ENCODE measurements at places on chromosomes 5 and 9.
A peak's percentile ranks its signal among the peaks of the same experiment; 100 is the strongest.

GRCh38 chr5:76046741-76047140 is 36.4 kb upstream of the SV2C start:
- H3K4me3 ChIP-seq: no peak overlapping the region
- H3K4me1 ChIP-seq: no peaks in the 10 kb centered on the region
- no peak overlapping the region for H3K27ac ChIP-seq
- H3K36me3 ChIP-seq: no peaks in the 10 kb centered on the region
- no peak for DNase-seq
- H3K27me3 ChIP-seq: peaks cover 5% of the 10 kb centered on the region

- peaks cover 2% of the 10 kb centered on the region for H3K27me3 ChIP-seq
- DNase-seq: no peak
- peaks cover 3% of the 10 kb centered on the region for H3K4me1 ChIP-seq
- H3K27ac ChIP-seq: no peak overlapping the region
- no peak overlapping the region for H3K4me3 ChIP-seq
These were observed 6.4 kb downstream of the TPM2 start for GRCh38 chr9:35683323-35683722.

- H3K4me1 ChIP-seq: no peaks in the 10 kb centered on the region
- H3K27ac ChIP-seq: no peak overlapping the region
- no peak overlapping the region for H3K4me3 ChIP-seq
- no peak for DNase-seq
- H3K36me3 ChIP-seq: no peaks in the 10 kb centered on the region
These were observed 237.0 kb upstream of the GRAMD2B start for GRCh38 chr5:126186210-126186609.

GRCh38 chr9:121048618-121049017 is 1.5 kb downstream of the C5 start:
- no peak overlapping the region for H3K27ac ChIP-seq
- no peak for DNase-seq
- H3K27me3 ChIP-seq: peaks cover 8% of the 10 kb centered on the region
- no peaks in the 10 kb centered on the region for H3K4me1 ChIP-seq
- no peaks in the 10 kb centered on the region for H3K36me3 ChIP-seq

DNA sequence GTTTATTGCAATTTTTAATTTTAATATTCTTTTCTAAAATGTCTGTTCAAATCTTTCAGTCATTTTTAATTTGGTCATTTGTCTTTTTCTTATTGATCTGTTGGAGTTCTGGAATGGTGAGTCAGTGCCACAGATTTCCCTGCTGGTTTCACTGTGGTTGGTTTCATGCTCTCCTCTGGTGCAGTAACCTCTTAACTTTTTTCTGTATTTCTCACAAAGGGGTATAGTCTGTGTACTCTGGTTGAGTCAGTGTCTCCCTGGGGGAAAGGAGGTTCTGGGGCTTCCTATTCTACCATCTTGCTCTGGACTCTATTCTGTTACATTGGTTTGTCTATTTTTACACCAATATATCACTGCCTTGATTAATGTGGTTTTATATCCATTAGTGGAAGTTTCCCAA is 178.8 kb downstream of the CSNK1G3 start:
- DNase-seq: no peak
- no peaks in the 10 kb centered on the region for H3K36me3 ChIP-seq
- H3K27me3 ChIP-seq: no peaks in the 10 kb centered on the region
- no peak overlapping the region for H3K4me3 ChIP-seq
- no peak overlapping the region for H3K27ac ChIP-seq

GRCh38 chr9:130118841-130119518 is 53.2 kb upstream of the NCS1 start:
- H3K4me1 ChIP-seq: no peaks in the 10 kb centered on the region
- H3K27me3 ChIP-seq: no peaks in the 10 kb centered on the region
- no peak for DNase-seq
- H3K4me3 ChIP-seq: no peak overlapping the region
- peaks cover 23% of the 10 kb centered on the region for H3K36me3 ChIP-seq

- H3K4me3 ChIP-seq: no peak overlapping the region
- no peaks in the 10 kb centered on the region for H3K27me3 ChIP-seq
- DNase-seq: no peak
- no peaks in the 10 kb centered on the region for H3K4me1 ChIP-seq
- H3K27ac ChIP-seq: no peak overlapping the region
These were observed 131.1 kb downstream of the ADAMTSL1 start for GRCh38 chr9:18604767-18605730.

- no peak for DNase-seq
- no peaks in the 10 kb centered on the region for H3K27me3 ChIP-seq
- no peak overlapping the region for H3K4me3 ChIP-seq
- no peak overlapping the region for H3K27ac ChIP-seq
- H3K4me1 ChIP-seq: peaks cover 42% of the 10 kb centered on the region
These were observed 23.2 kb upstream of the TERT start for GRCh38 chr5:1317921-1318565.

- H3K27me3 ChIP-seq: no peaks in the 10 kb centered on the region
- no peaks in the 10 kb centered on the region for H3K36me3 ChIP-seq
- no peaks in the 10 kb centered on the region for H3K4me1 ChIP-seq
These were observed 82.6 kb downstream of the KIAA1958 start for GRCh38 chr9:112569186-112569585.

DNA sequence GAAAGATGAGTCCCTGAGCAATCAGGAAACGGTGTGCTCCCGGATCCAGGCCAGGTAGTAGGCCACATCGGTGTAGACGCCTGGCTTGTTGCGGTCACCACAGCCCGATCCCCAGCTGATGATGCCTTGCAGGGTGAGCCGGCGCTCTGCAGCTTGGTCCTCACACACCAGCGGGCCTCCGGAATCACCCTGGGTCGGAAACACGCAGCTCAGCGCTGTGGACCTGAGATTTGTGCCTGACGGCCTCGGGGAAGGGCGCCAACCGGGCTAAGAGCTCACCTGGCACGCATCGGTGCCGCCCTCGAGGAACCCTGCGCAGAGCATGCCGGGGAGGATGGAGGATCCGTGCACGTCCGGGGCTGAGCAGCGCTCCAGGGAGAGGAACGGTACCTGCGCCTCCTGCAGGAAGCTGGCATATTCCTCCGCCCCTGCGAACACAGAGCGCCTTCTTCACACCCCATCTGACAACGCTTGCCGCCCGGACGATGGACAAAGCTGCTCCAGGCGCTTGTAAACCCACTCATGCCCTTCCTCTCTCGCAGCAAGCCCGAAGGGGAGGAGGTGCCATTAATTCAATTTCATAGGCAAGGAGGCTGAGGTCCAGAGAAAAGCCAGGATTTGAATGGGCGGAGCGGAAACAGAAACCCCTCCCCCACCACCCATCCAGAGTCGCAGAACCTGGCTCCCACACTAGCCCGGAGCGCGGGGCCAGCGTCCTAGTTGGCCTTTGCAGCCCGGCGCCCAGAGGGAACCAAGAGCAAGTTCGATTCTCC is 2.0 kb upstream of the PFN3 start:
- DNase-seq: peak; percentile 55
- peak overlapping the region; percentile 79 for H3K4me3 ChIP-seq
- peaks cover 23% of the 10 kb centered on the region for H3K27me3 ChIP-seq

GRCh38 chr5:131511934-131512333 is 123.1 kb downstream of the RAPGEF6 start:
- no peaks in the 10 kb centered on the region for H3K27me3 ChIP-seq
- DNase-seq: no peak
- peaks cover 43% of the 10 kb centered on the region for H3K36me3 ChIP-seq
- H3K4me1 ChIP-seq: peaks cover 34% of the 10 kb centered on the region

GRCh38 chr9:14326264-14326826 is 12.4 kb upstream of the NFIB start:
- peaks cover 52% of the 10 kb centered on the region for H3K27me3 ChIP-seq
- peaks cover 3% of the 10 kb centered on the region for H3K36me3 ChIP-seq
- no peak overlapping the region for H3K27ac ChIP-seq
- H3K4me1 ChIP-seq: peaks cover 13% of the 10 kb centered on the region
- no peak for DNase-seq

- peak overlapping the region; percentile 87 for H3K27ac ChIP-seq
- peak; percentile 43 for DNase-seq
- no peaks in the 10 kb centered on the region for H3K27me3 ChIP-seq
- H3K36me3 ChIP-seq: peaks cover 53% of the 10 kb centered on the region
- H3K4me1 ChIP-seq: peaks cover 40% of the 10 kb centered on the region
- H3K4me3 ChIP-seq: peak overlapping the region; percentile 100
These were observed 572 bp downstream of the NR4A3 start for GRCh38 chr9:99822109-99822805.

- DNase-seq: no peak
- no peak overlapping the region for H3K27ac ChIP-seq
- H3K36me3 ChIP-seq: no peaks in the 10 kb centered on the region
- no peaks in the 10 kb centered on the region for H3K27me3 ChIP-seq
These were observed 551.0 kb upstream of the PTPRD start for GRCh38 chr9:11163843-11164242.

DNA sequence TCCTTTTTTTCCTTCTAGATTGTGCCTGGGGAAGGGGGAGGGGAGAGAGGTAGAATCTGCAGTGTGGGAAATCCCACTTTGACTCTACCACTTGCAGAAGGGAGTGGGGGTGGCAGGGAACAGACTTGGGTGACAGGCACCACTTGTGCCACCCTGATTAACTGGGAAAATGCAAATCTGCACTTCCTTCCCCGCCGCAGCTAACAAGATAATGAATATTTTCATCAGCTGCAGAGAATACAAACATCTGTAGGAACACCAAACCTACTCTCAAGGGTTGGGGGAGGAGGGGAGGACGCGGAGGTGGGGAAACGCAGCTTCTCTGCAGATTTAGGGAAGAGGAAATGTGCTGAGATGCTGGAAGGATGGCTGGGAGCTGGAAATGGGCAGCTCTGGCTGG is 73.5 kb downstream of the TRIM32 start:
- DNase-seq: no peak
- peaks cover 5% of the 10 kb centered on the region for H3K27me3 ChIP-seq
- no peaks in the 10 kb centered on the region for H3K4me1 ChIP-seq
- H3K27ac ChIP-seq: no peak overlapping the region
- no peaks in the 10 kb centered on the region for H3K36me3 ChIP-seq

DNA sequence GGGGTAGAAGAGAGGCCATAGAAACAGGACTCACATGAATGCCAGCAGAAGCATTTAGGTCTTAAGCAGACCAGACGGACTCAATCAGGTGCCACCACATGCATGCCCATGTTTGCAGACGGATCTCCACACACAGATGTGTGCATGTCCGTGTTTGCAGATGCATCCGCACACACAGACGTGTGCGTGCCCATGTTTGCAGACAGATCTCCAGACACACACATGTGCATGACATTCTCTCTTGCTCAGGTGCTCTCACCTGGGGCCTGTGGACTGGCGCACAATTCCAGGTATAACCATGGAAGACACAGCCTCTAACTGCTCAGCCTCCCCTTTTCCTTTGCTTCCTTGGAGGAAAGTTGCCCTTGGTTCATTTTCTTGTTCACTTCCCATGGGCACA is 148.3 kb downstream of the CACNA1B start:
- DNase-seq: peak; percentile 3
- no peak overlapping the region for H3K4me3 ChIP-seq
- H3K27ac ChIP-seq: no peak overlapping the region
- no peaks in the 10 kb centered on the region for H3K36me3 ChIP-seq
- peaks cover 30% of the 10 kb centered on the region for H3K27me3 ChIP-seq

GRCh38 chr9:123420592-123421111 is 64.7 kb downstream of the CRB2 start:
- no peak overlapping the region for H3K4me3 ChIP-seq
- H3K27ac ChIP-seq: no peak overlapping the region
- H3K36me3 ChIP-seq: no peaks in the 10 kb centered on the region
- no peaks in the 10 kb centered on the region for H3K27me3 ChIP-seq

DNA sequence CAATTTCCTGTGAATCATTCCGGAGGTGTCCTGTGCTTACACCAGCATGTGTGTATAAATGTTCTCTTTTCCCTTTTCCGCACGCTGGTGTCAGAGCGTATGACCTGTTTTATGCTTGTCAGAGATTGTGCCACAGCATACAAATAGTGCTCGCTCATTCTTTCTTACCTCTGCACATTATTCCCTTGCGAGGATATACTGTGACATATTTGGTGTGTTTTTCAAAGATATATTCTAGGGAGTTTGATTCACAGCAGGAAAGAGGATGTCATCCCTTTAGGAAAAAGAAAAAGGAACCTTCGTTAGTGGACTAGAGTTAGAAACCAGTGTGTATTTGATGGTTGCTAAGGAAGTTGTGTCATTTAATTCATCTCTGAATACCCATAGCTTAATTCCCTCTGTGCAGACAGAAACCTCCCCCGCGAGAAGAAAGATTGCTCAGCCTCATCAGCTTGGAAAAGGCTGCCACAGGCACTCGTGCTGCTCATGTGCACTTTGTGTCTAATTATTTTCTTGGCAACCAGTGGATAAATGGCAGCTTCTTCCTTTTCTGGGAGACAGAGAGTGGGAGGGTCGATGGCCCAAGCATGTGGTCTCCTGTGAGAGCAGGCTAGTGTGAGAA is 14.7 kb upstream of the CCIN start:
- H3K27ac ChIP-seq: peak overlapping the region; percentile 66
- no peaks in the 10 kb centered on the region for H3K27me3 ChIP-seq
- peaks cover 45% of the 10 kb centered on the region for H3K4me1 ChIP-seq
- H3K4me3 ChIP-seq: no peak overlapping the region
- DNase-seq: no peak

DNA sequence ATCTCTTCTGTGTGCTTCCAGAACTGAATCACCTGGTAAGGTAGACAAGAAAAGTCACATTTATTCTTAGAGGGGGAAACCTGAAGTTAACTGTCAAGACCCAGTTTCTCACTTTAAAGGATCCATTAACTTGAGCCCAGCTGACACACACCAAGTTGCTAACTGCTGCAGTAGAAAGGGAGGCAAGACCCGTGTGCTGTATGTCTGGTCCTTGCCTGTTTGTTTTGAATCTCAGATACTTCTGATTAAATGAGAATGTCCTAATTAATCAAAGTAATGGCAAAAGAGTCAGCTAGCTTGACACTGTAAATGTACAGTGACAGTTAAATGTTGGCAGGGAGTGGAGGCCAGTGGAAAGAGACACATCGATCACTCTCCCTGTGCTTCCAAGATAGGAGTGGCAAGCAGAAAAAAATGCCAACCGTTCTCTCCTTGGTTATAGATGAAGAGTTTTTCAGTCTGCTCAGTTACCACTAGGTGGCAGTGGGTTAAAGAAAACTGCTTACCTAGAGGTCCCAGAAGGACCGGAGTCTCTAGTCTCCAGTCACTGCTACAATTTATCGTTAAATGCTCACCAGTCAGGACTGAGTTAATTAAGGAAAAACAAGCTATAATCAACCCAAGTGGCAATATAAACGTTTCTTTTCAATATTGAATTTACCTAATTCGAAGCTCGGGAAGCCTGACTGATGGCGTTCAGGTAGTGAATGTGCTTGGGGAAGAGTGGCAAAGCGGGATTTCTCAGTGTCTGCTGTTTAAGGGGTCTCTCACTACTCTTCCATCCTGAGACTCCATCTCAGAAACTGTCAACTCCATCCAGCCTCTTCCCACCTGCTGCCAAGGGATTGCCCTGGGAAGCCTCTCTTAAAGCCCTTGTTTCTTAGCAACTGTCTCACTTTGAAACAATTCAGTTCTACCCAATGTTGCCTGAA is 18.4 kb downstream of the LSM11 start:
- no peak for DNase-seq
- H3K36me3 ChIP-seq: peaks cover 15% of the 10 kb centered on the region
- H3K27me3 ChIP-seq: no peaks in the 10 kb centered on the region
- no peak overlapping the region for H3K27ac ChIP-seq

- peaks cover 1% of the 10 kb centered on the region for H3K27me3 ChIP-seq
- H3K4me1 ChIP-seq: peaks cover 5% of the 10 kb centered on the region
- no peak overlapping the region for H3K27ac ChIP-seq
- no peaks in the 10 kb centered on the region for H3K36me3 ChIP-seq
These were observed 335.4 kb downstream of the MAN2A1 start for GRCh38 chr5:110025160-110025559.
